ENCODE measurements at places on chromosomes 12 and 14.

DNA sequence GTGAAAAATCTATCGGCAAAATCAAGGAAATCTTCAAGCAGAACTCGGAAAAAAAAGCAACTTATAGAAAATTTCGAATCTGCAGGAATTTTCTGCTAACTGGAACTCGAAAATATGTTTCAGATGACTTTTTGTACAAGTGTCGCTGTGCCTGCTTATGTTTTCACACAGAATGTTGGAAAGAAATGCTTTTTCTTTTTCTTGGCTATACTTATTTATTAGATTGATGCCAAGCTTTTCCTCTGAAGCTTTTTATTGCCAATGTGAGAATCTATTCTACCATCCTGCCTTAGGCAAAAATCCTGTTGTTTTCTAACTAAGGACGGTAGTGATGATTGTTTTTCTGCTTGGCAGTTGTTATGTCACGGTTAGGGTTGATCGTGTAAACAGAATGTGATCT lies 65.8 kb downstream of the TRHDE start:
- no peak for DNase-seq

DNA sequence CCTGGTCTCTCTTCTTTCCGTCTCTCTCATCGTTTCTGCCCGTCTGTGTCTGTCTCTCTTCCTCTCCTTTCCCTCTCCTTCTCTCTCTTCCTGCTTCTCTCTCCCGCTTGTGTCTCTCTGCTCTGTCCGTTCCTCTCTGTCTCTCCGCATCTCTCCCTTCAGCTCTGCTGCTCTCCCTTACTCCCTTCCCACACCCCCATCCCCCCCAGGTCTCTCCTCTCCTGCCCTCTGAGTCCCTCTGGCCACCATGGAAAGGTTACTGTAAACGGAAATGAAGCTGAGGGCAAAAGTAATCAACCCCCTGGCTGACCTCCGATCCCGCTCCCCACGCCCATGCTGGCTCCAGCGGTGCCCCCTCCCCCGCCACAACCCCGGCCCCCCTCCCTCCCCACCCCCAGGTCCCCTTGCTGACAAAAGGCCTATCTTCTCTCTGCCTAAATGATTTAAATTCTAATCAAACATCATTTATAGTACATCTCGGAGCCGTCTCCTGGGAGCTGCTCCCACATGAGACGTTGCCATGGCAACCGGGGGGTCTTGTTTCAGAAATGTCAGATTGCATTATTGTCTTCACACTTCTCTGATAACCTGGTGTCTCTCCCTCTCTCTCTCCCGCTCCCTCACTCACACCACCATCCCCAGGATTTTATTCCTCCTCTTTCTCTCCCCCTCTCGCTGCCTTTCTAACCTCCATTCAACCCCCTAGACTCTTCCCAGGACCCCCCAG lies 203.8 kb downstream of the RBM19 start:
- no peak for DNase-seq

- no peak for DNase-seq
Observed at GRCh38 chr12:108191086-108191485, 62.0 kb downstream of the WSCD2 start.

DNA sequence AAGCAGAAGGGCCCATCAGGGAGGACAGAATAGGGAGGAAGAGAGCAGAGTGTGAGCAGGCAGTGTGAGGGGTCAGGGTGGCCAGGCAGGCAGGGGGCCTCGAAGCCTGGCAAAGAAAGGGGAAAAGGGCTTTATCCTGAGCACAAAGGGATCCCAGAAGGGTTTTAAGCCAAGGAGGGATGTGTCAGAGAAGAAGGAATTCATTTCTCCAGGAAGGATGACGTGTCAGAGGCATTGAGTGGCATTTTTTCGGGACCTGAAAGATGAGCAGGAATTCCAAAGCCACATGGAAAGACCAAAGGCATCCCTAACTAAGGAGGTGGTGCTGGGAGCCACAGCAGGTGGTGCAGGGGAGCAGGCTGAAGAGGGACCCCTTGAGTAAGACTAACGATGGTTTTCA lies 132.1 kb downstream of the DICER1 start:
- no peak for DNase-seq

DNA sequence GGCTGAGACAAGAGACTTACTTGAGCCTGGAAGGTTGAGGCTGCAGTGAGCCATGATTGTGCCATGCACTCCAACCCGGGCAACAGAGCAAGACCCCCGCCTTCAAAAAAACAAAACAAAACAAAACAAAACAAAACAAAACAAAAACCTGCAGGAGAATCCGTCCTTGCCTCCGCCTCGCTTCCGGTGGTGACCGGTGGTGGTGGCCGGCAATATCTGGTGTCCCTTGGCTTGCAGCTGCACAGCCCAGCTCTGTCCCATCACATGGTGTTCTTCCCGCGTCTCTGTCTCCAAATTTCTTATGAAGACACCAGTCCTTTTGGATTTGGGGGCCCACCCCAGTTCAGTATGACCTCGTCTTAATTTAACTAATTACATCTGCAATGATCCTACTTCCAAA lies 10.0 kb downstream of the SMIM41 start:
- DNase-seq, result no peak

DNA sequence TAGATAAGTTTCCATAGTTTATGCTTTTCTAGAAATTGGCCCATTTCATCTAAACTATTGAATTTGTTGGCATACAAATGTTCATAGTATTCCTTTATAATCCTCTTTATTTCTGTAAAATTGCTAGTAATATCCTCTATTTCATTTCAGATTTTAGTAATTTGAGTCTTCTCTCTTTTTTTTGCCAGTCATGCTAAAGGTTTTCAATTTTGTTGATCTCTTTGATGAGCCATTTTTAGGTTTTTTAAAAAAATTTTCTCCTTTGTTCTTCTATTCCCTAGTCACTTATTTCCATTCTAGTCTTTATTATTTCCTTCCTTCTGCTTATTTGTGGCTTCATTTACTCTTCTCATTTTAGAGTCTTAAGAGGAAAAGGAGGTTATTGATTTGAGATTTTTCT lies 19.4 kb upstream of the PPM1A start:
- DNase-seq, result no peak

- no peak for DNase-seq
Observed at GRCh38 chr12:12267742-12268200, 927 bp upstream of the LRP6 start.

- no peak for DNase-seq
Observed at GRCh38 chr12:116194935-116195431, 82.5 kb downstream of the MED13L start.

DNA sequence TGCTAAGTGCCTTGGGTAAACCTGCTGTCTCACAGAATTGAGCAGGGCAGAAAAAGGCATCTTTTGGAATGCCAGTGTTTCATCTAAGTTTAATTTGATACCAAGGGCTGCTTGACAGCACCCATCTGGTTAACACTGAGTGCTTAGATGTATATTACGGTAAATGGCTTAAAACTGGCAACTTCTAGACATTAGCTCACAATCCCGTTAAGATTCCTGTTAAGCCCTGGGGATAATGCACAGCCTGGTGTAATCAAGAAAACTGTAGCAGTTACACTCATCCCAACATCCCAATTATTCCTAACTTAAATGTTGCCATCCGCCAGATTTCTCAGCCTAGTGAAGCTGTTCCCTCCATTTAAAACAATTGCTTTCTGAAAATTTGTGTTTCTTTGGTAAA lies 29.9 kb downstream of the PPFIBP1 start:
- DNase-seq, result peak; percentile 12
